Astrocyte (in vitro differentiated cells and primary cell): ENCODE measurements at places on chromosomes 7 and 10. TPM values are rescaled to one million over a fixed set of nuclear protein-coding genes. Genes with fewer than 3 reads are reported as not detected.

Gene HGF
- not detected in 2 replicates for total RNA-seq

DNA sequence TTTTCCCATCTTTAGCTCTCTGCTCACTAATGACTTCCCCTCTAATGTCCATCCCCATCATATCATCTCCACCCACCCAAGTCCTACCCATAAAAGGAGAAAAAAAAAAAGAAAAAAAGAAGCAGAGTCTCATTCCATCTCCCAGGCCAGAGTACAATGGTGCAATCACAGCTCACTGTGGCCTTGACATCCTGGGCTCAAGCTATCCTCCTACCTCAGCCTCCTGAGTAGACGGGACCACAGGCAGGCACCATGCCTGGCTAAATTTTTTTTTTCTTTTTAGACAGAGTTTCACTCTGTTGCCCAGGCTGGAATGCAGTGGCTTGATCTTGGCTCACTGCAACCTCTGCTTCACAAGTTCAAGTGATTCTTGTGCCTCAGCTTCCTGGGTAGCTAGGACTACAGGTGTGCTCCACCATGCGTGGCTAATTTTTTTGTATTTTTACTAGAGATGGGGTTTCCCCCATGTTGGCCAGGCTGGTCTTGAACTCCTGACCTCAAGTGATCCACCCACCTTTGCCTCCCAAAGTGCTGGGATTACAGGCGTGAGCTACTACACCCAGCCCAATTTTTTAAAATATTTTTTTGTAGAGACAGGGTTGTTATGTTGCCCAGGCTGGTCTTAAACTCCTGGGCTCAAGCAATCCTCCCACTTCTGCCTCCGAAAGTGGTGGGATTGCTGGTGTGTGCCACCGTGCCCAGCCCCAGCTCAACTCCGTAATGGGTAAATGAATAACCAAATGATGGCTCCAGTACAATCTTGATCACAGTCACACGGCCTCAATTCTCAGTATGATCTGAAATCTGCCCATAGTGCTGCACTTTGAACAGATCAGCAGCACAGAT is 24.6 kb upstream of the SGMS1 start:
- peaks cover 2% of the 10 kb centered on the region for H3K27me3 ChIP-seq
- no peak overlapping the region for H3K27ac ChIP-seq
- no peaks in the 10 kb centered on the region for H3K36me3 ChIP-seq
- DNase-seq: no peak

Gene ZNF736
- 3.7 and 4.4 TPM in 2 replicates for total RNA-seq

GRCh38 chr10:72297805-72298591 is 24.3 kb downstream of the DDIT4 start:
- H3K27me3 ChIP-seq: no peaks in the 10 kb centered on the region
- DNase-seq: peak; percentile 95
- no peaks in the 10 kb centered on the region for H3K36me3 ChIP-seq
- peaks cover 15% of the 10 kb centered on the region for H3K4me1 ChIP-seq

DNA sequence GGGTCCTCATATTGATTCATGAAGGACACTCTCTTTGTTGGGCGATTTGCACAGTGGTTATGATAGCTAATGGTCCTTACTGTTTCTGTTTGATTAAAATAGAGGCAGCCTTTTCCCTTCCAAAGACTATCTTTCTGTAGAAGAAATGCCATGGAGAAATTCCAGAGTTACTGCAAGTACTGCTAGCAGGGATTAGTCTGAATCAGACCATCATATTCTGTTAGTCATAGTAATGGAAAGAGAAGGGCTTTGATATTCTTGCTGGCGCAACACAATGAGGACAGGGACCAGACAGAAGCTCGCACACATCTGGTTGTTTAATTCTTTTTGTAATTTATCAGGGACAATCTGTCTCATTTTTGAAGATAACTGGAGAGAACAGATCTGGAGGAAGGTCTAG is 304.5 kb upstream of the FZD8 start:
- no peaks in the 10 kb centered on the region for H3K27me3 ChIP-seq
- H3K4me3 ChIP-seq: no peak overlapping the region
- H3K27ac ChIP-seq: no peak overlapping the region
- H3K4me1 ChIP-seq: no peaks in the 10 kb centered on the region

DNA sequence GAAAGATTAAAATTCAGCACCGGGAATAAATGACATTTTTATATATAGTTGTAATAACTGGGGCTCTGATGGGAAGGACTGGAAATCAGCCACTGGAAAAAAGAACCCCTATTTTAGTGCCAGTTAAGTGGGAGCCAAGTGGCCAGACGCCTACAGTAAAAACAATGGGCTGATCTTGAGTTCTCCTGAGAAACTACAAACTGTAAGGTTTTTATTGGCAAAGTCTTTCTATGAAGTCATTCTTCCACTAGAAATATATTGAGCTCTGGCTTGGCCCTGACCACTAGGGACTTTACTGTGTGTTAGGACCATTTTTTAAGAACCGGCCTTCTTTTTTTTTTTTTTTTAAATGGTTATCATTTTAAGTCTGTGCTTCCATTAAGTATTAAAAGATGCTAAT is 79.6 kb downstream of the ZNF22 start:
- H3K4me3 ChIP-seq: no peak overlapping the region
- no peak for DNase-seq
- no peaks in the 10 kb centered on the region for H3K27me3 ChIP-seq
- H3K27ac ChIP-seq: no peak overlapping the region
- no peaks in the 10 kb centered on the region for H3K36me3 ChIP-seq
- no peaks in the 10 kb centered on the region for H3K4me1 ChIP-seq

GRCh38 chr10:7906128-7906527 is 87.8 kb downstream of the TAF3 start:
- H3K36me3 ChIP-seq: no peaks in the 10 kb centered on the region
- no peaks in the 10 kb centered on the region for H3K27me3 ChIP-seq
- no peaks in the 10 kb centered on the region for H3K4me1 ChIP-seq
- H3K4me3 ChIP-seq: no peak overlapping the region
- no peak overlapping the region for H3K27ac ChIP-seq
- no peak for DNase-seq
